IMR-90 (cell line): ENCODE measurements at places on chromosomes 2 and 18.

DNA sequence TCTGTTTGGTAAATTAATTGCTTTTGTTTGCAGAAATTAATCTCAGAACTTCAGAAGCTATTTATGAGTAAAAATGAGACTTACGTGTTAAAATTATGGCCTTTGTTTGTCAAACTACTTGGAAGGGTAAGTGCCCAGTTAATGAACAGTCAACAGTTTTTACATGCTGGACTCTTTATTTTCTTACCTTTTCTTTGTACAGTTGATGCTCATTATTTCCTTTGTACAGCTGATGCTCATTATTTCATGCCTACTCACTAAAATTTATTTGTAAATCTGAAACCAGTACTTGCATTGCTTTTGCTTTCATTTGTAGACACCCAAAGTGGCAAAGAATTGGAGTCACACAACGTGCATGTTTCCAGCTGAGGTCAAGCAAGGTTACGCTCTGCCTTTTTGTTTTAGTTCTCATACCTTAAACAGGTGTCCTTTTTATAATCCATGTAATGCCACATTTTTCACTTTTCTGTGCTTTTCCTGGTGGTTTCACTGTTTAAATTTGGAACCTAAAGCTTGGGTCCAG, 13.3 kb downstream of the RIF1 start:
- DNase-seq = no peak

- DNase-seq = no peak
These were observed 74.5 kb downstream of the SPRED2 start for GRCh38 chr2:65357959-65358294.

GRCh38 chr2:103961862-103962261, 892.1 kb upstream of the POU3F3 start:
- DNase-seq = no peak

DNA sequence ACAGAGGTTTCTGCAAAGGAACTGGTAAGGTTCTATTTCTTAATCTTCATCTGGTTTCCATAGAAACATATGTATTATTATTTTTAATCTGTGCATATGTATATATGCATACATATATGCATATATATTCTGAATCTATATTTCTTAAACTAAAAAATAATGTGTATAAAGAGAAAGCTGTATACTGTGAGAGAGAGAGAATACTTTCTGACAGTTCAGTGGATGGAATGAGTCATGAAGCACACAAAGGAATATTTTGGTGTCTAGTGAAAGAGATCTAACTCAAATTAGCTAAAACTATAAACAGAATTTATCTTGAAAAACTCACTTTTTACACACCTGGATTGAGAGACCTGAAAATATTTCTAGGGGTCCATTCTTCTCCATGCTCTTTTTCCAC, 1929.3 kb upstream of the LRRTM1 start:
- no peak for DNase-seq

DNA sequence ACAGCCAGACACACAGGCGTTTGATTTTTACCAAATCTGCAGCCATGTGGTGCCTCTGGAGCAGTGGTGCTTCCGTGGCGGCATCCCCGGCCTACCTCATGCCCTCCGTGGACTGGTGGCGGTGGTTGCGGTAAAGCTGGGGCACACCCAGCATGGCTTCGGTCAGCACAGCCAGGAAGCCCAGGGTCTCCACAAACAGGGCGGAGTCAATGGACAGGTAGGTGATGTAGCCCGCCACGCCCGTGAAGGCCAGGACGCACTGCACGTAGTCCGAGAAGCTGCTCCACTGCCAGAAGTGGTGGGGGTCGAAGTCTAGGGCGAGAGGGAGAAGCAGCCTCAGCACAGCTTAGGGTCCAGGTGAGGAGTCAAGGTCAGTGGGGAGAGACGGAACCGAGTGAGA, 32.4 kb downstream of the SLC66A2 start:
- DNase-seq = no peak

- DNase-seq = peak; percentile 70
These were observed 10.3 kb upstream of the ATOH8 start for GRCh38 chr2:85743304-85743978.
